ENCODE measurements at places on chromosomes 12 and 14. TPM values are rescaled to one million over a fixed set of nuclear protein-coding genes. Genes with fewer than 3 reads are reported as not detected.

Gene CCDC198
- not detected for total RNA-seq

Gene TDG
- 12.6 TPM for total RNA-seq

Gene KLHDC1
- total RNA-seq, result 33.0 TPM

Gene FGF23
- total RNA-seq, result not detected

Gene ASPG
- 0.63 TPM for total RNA-seq

Gene TSPAN19
- 0.66 TPM for total RNA-seq

Gene KLRD1
- total RNA-seq, result 5.2 TPM

Gene KLRC1
- 0.88 TPM for total RNA-seq

Gene TMEM30B
- 0.87 TPM for total RNA-seq

Gene ANO4
- total RNA-seq, result 38.8 TPM

Gene RNFT2
- 72.2 TPM for total RNA-seq

Gene CCDC60
- total RNA-seq, result not detected

Gene SMCO2
- 0.88 TPM for total RNA-seq

Gene RAD9B
- 1.3 TPM for total RNA-seq

Gene SYCP3
- 0.48 TPM for total RNA-seq

Gene ARHGEF25
- total RNA-seq, result 67.7 TPM

Gene PLXNC1
- total RNA-seq, result 32.8 TPM

Gene IFI27
- 62.2 TPM for total RNA-seq

Gene GLS2
- total RNA-seq, result 57.1 TPM

Gene PIANP
- total RNA-seq, result 81.5 TPM

Gene LMO3
- 296 TPM for total RNA-seq

Gene TAS2R30
- 5.8 TPM for total RNA-seq

Gene FIGNL2
- 2.5 TPM for total RNA-seq

Gene ANKS1B
- total RNA-seq, result 370 TPM

Gene NT5DC3
- 64.6 TPM for total RNA-seq

Gene OR10G3
- total RNA-seq, result not detected

Gene TTC6
- 0.93 TPM for total RNA-seq

Gene NACA
- total RNA-seq, result 286 TPM

Gene SLC7A8
- 36.1 TPM for total RNA-seq

Gene TRAF3
- 49.4 TPM for total RNA-seq

Gene STAB2
- total RNA-seq, result not detected
